GF-D8 (cell line): ENCODE measurements at places on chromosomes 2 and 18.

DNA sequence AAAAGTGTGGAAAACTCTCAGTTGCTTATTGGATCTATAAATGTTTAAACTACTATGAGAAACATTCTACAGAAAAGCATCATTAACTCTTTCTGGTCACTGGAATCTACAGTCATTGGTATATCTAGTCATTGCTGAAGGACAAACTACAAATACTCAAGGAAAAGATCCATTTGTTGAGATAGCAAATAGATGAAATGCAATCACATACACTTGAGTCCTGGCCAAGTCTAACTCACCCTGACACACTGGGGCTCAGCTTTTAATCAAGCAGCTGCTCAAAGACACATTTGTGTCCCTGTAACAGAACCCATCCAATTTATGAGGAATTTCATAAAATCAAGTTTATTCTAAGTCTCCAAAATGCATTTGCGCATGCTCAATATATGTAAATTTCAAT lies 68.7 kb downstream of the CDH2 start:
- no peak for DNase-seq

- no peak for DNase-seq
Measured at GRCh38 chr2:219823574-219823973, 196.1 kb downstream of the SLC4A3 start.

- no peak for DNase-seq
Measured at GRCh38 chr2:233639860-233640259, 3.6 kb downstream of the UGT1A10 start.

DNA sequence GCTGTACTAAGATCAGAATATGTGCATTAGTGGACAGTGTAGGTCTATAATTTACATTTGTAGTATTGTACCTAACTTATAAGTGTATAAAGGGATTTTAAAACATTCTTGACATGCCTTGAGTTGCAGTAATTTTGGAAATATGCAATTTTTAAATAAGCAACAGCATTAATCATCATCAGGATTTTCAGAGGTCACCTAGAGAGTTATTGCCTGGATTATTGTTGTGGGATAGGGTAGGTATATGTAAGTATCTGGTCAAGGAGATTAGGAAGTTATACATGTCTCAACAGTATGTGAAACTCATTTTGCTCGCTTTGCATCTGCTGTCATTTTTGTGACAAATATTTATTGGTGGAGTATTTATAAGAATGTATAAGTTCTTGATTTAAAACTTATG lies 184.2 kb downstream of the WDR7 start:
- no peak for DNase-seq

DNA sequence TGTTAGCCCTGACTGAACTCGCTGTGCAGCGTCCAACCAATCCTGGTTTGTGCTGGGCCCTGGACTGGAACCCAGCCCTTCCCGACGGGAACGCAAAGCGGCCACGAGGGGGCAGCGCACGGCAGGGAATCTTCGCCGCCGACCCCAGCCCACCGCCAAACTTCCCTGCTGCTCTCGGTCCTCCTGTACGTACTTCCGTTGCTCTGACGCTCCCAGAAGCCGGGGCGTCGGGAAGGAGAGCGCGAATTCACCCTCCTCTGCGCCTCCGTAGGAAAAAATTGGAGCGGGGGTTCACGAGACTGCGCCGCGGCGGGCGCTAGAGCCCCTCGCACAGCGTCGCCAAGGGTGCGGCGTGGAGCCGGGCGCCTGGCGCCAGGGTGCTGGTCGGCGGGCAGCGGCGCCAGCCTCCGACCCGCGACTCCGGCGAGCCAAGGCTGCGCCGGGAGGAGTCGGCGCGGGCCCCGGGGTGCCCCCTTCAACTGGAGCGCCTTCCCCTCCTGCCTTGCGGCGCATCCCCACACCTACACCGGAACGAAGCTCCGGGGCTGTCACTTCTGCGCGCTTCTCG lies 873 bp upstream of the SH3RF3 start:
- DNase-seq = no peak

DNA sequence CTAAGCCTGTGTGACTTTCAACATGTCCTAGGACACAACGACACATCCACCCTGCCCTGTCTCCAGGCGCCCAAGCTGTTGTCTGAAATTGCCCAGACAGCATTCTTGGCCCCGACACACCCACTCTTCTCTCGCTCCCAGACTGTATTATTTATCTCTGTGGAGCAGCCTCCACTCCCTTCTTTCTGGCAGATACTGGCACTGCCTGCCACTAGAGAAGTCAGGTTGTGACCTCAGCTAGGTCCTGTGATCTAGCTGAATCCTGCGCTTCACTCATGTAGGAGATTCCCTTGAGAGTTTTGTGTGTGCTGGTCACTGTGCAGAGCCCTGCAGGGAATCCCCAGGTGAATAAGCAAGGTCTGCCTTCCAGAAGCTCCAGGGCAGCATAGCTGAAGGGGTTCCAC lies 77.1 kb upstream of the TNP1 start:
- no peak for DNase-seq

GRCh38 chr2:109613081-109613921 lies 465 bp downstream of the SEPTIN10 start:
- no peak for DNase-seq
